ENCODE measurements at places on chromosomes 6 and 20.

DNA sequence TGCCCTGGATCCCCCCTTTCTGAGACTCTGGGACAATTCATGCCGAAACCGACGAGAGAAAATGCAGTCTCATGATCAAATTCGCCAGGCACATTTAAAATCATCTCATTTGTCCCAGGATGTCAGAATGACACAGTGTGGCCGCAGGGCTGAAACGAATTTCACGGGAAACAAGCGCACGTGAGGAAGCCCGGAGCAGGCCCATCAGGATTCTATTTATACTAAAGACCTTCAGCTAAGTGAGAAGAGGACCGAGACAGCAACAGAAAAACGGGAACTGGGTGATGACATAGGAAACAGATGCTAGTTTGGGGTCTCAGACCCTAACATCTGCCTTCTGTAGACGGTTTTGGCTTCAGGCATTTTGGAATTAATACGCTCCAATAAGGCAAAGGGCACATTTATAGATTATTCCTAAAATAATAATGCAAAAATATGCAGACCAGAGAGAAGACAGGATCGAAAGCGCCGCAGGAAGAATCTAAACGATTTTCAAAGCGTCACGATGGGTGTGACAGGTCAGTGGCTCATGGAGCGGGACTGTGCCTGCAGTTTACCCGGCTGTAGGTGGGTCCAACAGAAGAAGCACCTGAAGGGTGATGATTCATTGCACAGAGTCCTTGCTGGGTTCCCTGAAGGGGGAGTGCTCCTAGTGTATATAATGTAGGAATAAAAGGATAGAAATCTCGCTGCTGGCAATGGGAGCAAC lies 80.8 kb upstream of the MPC1 start:
- DNase-seq = no peak

GRCh38 chr6:43869079-43869710 lies 99.2 kb downstream of the VEGFA start:
- no peak for DNase-seq

- DNase-seq = no peak
Observed at GRCh38 chr20:60759651-60760050, 492.4 kb upstream of the CDH4 start.

DNA sequence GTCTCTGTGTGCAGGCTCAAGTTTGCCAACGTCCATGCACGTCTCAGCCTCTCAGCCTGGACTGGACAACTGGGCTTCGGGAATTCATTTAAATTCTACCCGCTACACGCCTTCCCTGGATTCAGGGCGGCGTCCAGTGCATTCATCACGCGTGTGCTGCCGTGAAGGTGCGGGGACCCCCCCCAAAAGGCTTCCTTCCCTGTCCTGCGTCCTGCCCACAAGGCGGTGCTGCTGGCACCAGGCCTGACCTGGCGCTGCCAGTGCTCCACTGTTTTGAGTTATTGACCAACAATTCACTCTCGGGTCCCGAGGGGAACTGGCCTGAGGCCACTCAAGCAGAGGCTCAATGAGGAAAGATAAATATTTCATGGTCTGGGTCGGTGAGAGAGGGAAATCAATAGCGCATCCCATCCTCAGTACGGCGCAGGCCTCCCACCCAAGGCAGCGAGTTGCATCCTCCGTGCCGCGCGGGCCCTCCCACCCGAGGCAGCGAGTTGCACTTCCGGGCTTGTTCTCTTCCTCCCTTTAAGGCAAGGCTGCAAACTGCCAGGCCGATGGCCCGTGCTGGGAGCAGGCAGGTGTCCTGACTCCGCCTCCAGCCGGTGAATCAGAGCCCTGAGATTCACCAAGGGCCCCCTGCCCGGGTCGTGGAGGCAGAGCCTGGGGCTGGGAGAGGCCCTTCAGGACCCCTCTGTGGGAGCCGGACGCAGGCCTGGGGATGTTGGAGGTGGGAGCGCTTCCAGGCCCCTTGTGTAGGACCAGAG lies 22.8 kb upstream of the BHLHE23 start:
- DNase-seq = no peak

- no peak for DNase-seq
Observed at GRCh38 chr6:116932496-116932895, 55.5 kb downstream of the RFX6 start.

DNA sequence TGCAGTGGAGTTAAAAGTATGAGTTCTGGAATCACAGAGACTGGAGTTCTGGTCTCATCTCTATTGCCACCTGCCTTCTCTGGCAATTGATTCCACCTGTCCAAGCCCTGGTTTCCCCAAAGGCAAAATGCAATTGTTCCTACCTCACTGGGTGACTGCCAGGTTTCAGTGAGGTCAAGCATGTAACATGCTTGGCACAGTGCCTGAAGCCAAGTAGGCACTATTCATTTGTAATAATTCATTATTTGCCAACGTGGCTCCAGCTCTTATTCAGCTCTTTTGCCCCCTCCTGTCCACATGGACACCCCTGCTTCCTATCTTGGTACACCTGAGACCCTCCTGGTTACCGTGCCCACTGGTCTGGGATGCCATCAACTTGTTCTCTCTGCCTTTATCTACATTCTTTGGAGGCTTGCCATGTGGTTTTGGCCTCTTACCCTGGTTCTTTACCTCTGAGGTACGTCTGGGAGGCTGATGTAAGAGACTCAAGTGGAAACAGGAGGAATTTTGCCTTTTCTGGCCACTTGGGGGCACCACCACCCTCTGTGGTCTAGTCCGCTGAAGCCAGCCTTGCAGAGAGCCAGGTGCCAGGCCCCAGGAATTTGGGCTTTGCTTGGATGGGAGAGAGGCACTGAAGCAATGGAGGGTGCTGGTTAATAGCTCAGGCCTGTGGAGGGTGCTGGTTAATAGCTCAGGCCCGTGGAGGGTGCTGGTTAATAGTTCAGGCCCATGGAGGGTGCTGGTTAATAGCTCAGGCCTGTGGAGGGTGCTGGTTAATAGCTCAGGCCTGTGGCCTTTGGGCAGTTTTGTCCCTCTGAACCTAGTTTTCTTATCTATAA lies 1.7 kb downstream of the KCNK15 start:
- DNase-seq = no peak

DNA sequence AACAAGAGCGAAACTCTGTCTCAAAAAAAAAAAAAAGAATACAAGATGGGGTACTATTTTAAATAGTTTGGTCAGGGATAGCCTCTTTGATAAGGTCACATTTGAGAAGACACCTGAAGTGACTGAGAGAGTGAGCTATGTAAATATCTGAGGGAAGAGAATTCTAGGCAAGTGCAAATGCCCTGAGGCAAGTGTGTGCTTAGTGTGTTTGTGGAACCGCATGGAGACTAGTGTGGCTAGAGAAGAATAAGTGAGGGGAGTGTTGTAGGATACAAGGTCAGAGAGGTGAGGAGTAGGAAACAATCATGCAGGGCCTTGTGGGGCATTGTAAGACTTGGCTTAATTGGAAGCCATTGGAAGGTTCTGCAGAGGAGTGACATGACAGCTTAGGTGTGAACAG lies 3.4 kb downstream of the RSPH9 start:
- DNase-seq = no peak

DNA sequence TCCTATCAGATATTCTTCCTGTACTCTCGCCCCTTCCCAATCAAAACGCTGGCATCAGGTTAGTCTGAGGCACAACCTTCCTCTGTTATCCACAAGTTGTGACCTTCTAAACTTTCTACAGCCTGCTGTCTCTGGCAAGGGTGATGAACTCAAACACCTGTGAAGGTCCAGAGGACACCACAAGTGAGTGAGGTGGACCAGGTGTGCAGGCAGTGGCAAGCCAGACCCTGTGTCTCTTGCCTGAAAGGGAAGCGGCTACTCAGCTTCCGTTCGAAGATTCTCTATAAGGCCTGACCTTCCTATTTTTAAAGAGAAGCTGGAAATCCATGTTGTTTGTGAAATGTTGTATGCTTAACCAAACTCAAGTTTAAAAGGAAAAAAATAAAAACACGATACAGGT lies 36.8 kb downstream of the GCM1 start:
- no peak for DNase-seq

- DNase-seq = no peak
Observed at GRCh38 chr6:161836643-161837448, 563.0 kb upstream of the AGPAT4 start.

- no peak for DNase-seq
Observed at GRCh38 chr6:158805698-158806377, 13.3 kb downstream of the EZR start.

- DNase-seq = no peak
Observed at GRCh38 chr6:105177556-105177955, 2.3 kb downstream of the POPDC3 start.

GRCh38 chr6:133243723-133244305 lies 2.7 kb downstream of the EYA4 start:
- no peak for DNase-seq

- DNase-seq = no peak
Observed at GRCh38 chr6:155089746-155090145, 94.6 kb downstream of the TIAM2 start.

DNA sequence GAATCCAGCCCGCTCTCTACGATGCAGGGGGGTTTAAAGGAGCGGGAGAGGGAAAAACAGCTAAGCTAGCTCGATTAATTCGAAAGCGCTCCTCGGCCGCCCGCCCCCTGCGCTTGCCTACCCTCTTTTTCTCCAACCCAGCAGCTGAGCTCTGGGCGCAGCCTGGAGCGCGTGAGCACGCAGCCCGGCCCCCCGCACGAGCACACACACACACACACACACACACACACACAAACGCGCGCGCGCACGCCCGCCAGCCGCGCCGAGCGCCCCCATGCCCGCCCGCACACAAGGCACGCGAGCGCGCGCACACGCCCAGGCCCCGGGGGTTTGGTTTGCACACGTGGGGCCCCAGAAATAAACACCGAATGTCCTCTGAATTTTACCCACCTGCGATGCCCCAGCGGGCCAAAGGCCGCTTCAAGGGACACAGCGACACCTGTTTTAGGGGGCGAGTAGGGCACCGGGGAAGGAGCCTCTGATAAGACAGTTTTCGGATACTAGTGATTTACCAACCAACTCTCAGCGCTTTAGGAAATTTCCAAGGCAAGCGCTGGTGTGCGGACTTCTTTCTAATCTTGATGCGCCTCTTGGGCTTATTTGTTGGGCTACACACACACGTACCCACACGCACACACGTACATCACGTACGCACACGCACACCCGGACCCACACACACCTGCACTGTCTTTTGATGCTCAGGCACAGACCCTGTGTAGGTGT lies 802 bp upstream of the NRN1 start:
- no peak for DNase-seq

- DNase-seq = no peak
Observed at GRCh38 chr6:163324688-163325389, 89.7 kb upstream of the QKI start.

- DNase-seq = no peak
Observed at GRCh38 chr6:107192830-107193229, 77.5 kb upstream of the BEND3 start.

DNA sequence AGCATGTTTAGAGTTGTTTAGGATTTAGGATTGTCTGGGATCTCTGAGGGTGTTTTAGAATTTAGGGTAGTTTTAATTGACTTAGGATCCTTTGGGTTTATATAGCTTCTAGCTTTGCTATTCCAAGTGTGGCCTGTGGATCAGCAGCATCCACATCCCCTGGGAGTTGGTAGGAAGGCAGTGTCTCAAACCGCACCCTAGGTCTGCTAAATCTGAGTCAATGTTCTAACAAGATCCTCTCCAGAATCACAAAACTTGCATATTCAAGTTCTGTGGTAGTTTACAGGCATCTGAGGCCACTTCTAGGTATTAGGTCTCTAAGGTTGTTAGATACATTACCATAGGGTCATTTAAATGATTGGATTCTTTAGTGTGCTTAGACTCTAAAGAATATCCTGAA lies 48.3 kb downstream of the PRND start:
- no peak for DNase-seq

- DNase-seq = no peak
Observed at GRCh38 chr6:150567380-150567779, 32.3 kb upstream of the PLEKHG1 start.

- DNase-seq = no peak
Observed at GRCh38 chr6:22343864-22344263, 47.0 kb upstream of the PRL start.

DNA sequence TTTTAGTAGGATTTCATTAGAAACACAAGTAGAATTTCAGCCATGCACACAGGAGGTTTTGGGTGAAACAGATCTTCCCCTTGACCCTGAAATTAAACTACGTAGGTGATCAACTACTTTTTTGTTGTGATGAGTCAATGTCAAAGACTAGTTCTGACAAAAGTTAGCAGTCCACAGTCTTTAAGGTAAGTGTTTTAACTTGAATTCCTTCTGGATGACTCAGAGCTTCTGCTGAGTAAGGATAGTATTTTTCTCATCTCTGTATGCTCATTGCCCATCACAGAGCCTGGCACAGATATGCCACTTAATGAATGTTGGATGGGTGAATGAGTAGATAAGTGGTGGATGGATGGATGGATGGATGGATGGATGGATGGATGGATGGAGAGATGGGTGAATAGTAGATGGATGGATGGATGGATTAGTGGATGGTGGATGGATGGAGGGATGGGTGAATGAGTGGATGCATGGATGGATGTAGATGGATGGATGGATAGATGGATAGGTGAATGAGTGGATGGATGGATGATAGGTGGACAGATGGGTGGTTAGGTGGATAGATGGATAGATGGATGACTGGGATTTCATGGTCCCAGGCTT lies 165.3 kb downstream of the ZMYND8 start:
- no peak for DNase-seq

DNA sequence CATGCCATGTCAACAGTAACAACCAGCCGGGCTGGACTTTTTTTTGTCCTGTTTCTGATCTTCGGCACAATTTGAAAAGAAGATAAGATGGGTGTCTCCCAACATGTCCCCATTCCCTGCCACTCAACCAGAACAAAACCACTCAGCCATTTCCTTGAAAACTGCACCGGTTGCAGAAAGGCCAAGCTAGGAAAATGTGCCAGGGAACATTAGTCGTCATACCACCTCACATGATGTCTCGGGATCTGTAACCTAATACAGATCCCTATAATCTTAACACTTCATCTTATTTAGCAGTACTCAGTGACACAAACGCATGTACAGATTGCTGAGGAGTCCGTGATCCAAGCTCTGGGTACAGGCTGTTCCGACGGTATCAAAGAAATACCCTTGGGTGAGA lies 46.5 kb downstream of the ALDH8A1 start:
- DNase-seq = no peak

DNA sequence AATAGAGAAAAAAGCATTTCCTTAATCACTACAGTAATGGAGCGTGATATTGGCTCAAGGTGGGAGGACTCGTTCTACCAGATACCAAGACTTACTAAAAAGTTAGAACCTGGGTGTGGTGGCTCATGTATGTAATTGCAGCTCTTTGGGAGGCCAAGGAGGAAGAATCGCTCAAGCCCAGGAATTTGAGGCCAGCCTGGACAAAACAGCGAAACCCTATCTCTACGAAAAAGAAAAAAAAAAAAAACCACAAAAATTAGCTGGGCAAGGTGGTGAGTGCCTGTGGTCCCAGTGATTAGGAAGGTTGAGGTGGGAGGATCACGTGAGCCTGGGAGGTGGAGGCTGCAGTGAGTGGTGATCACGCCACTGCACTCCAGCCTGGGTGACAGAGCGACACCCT lies 24.0 kb upstream of the ATRN start:
- no peak for DNase-seq

Data from AG09319 (cell line).